Left renal pelvis (tissue), 4 donors: ENCODE measurements at places on chromosomes 5 and 9. TPM values are rescaled to one million over a fixed set of nuclear protein-coding genes. Genes with fewer than 3 reads are reported as not detected.

DNA sequence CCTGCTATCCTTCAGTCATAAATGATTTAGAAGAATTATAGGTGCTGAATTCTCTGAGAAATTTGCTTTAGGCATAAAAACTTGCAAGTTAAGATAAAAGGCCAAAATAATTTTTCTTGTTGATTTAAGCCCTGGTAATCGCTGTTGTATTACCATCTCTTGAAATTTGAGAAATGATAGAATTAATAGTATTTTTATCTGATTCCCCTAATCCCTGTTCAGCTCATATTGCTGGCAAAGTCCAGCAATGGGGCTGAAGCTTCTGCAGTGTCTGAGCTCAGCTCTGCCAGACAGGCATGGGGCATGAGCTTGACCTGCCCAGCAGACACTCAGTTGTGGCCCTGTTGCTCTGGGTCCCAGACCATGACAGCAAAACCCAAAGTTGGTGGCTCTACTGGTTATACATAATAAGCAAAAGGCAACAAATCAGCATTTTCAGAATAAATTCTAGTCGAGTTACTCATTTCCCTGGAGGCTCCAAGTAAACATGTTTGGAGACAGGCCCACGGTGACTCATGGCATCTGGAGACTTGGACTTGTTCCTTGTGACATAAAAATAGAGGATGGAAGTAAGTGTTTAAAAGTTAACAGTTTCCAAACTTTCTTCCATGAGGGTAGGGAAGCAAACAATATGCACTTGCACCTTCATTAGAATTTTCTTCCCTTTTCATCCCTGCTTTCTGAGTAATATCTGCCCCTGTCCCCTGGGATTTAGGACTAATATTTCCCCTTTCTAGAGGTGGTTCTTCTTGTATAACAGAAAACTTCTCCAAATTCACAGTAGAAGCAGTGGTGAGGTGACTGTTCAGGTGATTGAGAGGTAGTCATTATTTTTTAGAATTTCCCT lies 60.2 kb upstream of the SLC2A8 start:
- peak; percentile 47 for DNase-seq

- DNase-seq = no peak
Measured at GRCh38 chr9:304106-304505, 89.4 kb downstream of the DOCK8 start.

- no peak for DNase-seq
Measured at GRCh38 chr5:150309101-150309885, 6.6 kb upstream of the ARSI start.

DNA sequence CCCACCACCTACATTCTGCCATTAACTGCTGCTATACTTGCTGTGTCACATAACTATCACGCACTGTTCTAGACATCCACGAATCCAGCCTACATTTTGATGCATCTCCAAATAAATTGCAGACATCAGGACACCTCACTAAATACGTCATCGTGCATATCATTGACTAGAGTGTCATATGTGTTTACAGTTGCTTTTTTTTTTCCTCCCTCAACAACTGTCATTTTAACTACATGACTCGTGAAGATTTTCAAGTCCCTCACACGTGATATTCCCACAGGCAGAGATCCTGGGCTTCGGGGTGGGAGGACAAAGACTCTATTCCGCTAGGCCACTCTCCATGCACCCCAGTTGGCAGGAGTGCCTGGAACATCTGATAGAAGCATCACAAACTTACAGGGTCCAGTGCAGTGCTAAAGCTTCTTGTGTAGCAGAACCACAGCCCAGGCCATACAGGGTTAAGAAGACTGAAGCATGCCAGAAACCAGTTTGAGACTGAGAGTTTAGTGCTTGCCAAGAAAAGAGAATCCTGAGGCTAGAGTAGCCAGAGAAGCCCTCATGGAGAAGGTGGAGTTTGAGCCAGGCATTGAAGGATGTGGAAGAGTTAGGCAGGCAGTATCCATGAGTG lies 1.1 kb downstream of the PCYOX1L start:
- DNase-seq = no peak

GRCh38 chr5:77204967-77205366 lies 5.5 kb upstream of the PDE8B start:
- no peak for DNase-seq

DNA sequence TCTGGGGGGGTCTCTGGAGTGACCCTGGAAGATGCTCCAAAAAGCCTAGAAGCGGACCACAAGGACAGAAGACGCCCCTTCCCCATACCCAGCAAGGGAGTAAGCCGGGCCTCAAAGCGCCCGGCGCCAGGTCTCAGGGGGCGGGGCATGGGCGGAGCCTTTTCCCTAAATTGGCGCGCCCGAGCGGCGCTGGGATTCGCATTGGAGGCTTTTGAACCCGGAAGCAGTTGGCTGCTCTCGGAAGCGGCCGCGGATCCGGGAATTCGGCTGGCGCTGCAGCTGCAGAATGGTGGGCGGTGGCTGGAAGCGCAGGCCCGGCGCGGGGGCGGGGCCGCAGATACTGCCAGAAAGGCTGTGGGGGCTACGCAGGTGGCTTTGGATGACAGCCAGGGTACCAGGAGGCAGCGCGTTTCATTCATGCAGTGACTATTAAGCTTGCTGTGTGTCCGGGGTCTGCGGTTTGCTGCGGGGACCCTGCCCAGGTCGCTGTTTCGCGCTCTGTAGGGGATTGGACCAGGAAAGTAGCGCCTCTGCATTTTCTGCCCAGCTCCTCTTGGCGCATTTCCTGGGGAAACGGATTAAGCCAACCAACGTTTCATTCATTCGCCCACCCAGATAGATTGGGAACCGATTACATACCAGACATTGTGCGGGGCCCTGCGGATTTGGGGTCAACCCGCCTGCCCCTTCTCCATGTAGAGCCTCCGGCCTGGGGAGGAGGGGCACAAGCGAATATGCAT lies 83.0 kb upstream of the FREM1 start:
- peak; percentile 88 for DNase-seq

TAF11L5 gene
- polyA plus RNA-seq = not detected

MYO10 gene
- 41.0 TPM for polyA plus RNA-seq

PRUNE2 gene
- 9.9 TPM for polyA plus RNA-seq

AGXT2 gene
- 52.4 TPM for polyA plus RNA-seq

POLK gene
- polyA plus RNA-seq = 31.1 TPM
